ENCODE measurements at places on chromosomes 16 and 17.

DNA sequence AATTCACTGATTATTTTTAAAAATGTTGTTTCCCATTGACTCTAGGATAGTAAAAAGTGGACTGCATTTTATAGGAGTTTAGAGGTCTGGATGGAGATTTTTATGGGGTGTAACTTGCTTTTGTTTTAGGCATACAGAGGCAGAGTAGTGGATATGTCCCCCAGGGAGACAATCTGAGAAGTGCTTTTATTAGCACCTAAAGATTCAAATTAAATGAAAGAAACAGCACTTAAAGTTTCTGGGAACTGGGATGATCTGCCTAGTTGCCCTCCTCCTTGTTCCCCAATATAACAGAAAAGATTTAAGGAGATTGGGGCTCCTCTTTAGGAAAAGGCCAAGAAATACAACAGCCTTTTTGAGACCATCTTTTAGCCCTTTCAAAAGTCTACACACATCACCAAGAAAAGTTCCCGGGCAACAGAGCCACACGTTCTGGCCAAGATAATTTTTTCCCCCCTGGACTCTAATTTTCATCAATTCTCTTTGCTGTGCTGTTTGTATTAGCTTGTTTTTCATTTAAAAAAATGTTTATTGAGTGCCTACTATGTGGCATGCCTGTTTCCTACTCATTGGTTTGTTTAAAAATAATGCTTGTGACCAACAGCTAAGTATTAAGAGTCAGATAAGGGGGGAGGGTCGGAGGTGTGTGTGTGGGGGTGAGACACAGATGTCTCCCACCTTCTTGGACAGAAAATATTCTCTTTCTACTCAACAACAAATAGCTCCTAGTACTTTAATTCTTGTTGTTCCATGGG lies 2.5 kb upstream of the IGF2BP1 start:
- no peak for DNase-seq

GRCh38 chr17:32161506-32162365 lies 19.4 kb downstream of the RHOT1 start:
- DNase-seq: no peak

GRCh38 chr16:49746545-49746944 lies 109.4 kb downstream of the ZNF423 start:
- DNase-seq: no peak

- no peak for DNase-seq
Observed at GRCh38 chr16:87054154-87054553, 263.0 kb downstream of the C16orf95 start.

GRCh38 chr16:17104654-17105053 lies 366.1 kb downstream of the XYLT1 start:
- DNase-seq: no peak

GRCh38 chr17:50472286-50472685 lies 3.6 kb upstream of the CHAD start:
- no peak for DNase-seq
